ENCODE measurements at places on chromosomes 7 and 10.

DNA sequence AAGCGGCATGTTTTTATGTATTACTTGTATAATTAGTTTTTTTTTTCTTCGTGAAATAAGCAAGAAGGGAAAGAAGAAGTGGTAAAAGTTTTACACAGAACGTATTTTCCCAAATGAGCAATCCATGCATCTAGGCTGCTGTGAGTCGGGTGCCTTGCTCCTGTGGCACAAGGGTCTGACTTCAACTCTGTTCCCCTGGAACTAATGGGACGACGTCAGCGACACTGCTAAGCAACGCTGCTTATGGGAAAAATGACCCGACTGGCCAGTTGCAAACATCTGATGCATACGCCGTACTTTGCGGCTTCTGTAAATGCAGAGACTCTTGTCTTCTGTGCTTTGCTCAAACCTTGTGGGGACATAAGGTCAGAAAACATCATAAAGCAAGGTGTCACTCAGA lies 66.3 kb downstream of the MPP7 start:
- DNase-seq: no peak

- DNase-seq: no peak
These were observed 552.8 kb upstream of the COBL start for GRCh38 chr7:51869452-51869851.

DNA sequence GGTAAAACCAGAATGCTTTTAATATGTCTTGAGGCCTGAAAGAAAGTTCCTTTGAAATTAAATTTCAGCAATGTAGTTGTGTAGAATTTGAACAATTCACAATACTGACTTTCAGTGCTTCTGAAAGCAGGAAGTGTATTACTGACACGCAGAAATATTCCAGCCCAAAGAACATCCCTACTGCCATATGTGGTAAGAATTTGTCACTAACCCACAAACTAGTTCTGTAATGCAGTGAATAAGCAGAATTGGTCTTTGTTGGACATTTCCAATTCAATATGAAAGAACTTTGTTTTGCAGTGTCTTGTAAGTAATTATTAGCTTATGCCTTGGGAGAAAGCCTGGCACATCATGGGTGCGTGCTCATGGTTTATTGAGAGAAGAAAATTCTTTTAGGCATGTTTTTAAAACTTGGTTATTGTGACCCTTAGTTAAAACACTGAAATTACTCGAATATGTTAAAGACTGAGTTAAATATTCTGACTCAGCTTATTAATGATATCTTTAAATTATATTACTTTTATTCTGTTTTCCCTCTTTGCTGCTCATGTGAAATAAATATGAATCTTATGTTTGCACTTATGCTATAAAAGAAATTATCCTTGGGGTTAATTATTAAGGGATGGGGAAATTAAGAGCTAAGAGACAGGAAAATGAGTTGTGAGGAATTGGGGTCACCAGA lies 33.4 kb downstream of the PTPN12 start:
- DNase-seq: no peak

DNA sequence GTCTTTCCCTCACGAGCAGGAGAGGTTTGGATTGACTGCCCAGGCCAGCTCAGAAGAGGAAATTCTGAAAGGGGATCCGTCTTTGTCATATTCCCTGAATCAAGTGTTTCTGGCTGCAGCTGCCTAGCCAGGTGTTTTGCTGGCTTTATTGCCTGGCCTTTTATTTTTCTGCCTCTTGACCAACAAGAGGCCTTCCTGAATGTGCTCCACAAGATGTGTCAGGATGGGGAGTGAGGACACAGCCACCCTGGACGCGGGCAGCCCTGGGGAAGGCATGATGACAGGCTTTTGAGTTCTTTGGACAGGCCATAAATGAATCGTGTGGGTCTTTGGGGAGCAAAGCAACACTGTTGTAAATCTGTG lies 163.6 kb downstream of the CAMK1D start:
- DNase-seq: no peak

DNA sequence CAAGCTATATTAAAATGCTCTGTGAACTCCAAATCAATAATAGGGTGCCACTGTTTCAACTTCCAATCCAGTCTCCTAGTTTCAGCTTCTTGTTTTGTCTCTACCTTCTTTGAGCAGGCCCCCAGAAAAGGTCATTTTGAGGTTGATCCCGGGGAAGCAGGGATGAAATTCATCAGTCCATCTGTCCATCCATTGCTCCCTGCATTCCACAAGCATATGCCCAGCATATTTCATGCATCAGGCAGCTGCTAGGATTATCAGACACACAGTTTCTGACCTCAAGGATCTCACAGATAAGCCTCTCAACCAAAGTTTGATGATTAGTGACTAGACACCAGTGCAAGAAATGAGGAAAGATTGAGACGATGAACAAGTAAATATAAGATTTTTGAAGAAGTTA lies 186.6 kb upstream of the PDE1C start:
- no peak for DNase-seq

DNA sequence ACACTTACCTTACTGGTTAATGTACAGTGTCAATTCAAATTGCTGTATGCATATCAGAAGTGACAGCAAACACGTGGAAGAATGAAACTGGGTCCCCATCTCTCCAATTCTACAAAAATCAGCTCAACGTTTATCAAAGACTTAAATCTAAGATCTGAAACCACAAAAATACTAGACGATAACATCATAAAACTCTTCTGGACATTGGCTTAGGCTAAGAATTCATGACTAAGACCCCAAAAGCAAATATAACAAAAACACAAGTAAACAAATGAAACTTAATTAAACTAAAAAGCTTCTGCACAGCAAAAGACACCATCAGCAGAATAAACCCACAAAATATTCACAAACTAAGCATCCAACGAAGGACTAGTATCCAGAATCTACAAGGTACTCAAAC lies 35.9 kb upstream of the PFKP start:
- DNase-seq: no peak

DNA sequence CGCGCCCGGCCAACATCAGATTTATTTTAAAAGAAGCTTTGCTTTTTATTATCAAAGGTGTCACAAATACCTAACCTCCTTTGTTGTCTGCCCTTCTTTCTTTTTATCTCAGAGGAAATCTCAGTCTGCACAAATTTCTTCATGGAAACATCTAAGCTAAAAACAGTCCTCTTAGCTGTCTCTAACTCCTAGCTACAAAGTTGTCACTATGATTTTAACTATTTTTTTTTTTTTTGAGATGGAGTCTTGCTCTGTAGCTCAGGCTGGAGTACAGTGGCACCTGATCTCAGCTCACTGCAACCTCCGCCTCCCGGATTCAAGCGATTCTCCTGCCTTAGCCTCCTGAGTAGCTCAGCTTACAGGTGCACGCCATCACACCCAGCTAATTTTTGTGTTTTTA lies 7.3 kb downstream of the TRA2A start:
- no peak for DNase-seq

- DNase-seq: no peak
These were observed 78.4 kb upstream of the UNC5B start for GRCh38 chr10:71133710-71134686.

- no peak for DNase-seq
These were observed 32.4 kb upstream of the KMT2E start for GRCh38 chr7:104981672-104982037.

- no peak for DNase-seq
These were observed 72.3 kb downstream of the CHCHD3 start for GRCh38 chr7:133009426-133010252.

DNA sequence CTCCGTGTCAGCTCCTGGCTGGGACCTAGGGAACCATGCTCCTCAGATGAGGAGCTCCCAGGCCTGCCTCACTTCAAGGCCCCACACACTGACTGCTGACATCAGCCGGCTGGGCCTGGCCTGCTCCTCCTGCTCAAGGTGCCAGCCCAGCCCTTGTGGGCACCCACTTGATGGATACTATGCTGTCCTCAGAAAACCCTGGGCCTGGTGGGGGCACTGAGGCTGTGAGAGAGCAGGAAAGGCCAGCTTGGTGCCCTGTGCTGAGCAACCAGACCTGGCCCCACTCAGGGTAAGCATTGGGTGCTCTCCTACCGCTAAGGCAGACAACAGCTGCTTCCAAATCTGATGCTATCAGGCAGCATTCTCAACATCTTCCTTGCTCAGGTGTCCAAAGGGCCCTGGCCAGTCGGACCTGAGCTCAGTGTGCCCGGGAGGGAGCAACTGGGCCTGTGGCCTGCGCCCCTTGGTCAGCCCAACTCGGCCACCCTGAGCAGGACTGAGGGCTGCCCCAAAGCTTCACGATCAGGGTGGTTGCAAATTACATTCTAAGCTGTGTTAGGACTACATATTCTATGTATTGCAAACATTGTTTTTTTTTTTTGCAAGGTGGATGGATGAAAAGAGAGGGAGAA lies 21.9 kb upstream of the ANTXRL start:
- DNase-seq: no peak

DNA sequence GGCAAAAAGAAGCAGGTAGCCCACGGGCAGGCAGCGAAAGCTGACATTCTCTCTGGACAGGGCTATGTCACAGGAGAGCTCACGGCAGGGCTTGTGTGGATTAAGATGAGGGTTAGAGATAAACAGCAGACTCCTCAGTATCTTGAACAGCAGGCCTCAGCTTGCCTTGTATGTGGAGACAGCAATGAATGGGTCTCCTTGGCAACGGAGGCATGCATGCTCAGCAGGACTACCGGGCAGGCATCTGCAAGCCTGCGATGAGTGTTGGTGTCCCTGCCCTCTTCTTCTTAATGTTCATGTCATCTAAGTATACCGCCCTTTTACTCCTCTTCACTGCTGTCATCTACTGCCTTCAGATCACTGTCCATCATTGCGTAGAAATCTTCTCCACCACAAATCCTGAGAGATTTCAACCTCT lies 81.9 kb upstream of the C1GALT1 start:
- no peak for DNase-seq

- DNase-seq: no peak
These were observed 125.1 kb downstream of the ANKRD7 start for GRCh38 chr7:118349604-118350003.

- DNase-seq: no peak
These were observed 140.9 kb downstream of the PARD3 start for GRCh38 chr10:34674176-34674575.

GRCh38 chr7:130201796-130202195 lies 3.4 kb downstream of the TMEM209 start:
- DNase-seq: no peak

DNA sequence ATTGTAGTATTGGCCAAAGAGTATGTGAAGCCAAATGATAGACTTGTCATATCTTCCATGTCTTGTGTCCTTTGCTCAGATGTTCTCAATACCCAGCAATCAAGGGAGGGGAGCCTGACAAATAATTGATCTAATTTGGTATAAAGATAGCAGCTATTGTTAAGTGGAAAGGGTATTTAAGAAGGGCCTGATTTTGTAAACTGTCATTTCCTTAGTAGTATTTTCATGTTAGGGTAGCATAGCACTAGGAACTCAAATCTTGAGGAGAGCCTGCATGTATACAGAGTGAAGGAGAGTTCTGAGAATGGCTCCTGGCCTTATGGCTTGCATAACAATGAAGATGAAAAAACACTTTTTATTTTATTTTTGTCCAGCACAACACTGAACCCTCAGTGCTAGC lies 53.1 kb downstream of the GNAI1 start:
- DNase-seq: no peak

GRCh38 chr7:144483189-144483588 lies 79.7 kb upstream of the NOBOX start:
- no peak for DNase-seq

DNA sequence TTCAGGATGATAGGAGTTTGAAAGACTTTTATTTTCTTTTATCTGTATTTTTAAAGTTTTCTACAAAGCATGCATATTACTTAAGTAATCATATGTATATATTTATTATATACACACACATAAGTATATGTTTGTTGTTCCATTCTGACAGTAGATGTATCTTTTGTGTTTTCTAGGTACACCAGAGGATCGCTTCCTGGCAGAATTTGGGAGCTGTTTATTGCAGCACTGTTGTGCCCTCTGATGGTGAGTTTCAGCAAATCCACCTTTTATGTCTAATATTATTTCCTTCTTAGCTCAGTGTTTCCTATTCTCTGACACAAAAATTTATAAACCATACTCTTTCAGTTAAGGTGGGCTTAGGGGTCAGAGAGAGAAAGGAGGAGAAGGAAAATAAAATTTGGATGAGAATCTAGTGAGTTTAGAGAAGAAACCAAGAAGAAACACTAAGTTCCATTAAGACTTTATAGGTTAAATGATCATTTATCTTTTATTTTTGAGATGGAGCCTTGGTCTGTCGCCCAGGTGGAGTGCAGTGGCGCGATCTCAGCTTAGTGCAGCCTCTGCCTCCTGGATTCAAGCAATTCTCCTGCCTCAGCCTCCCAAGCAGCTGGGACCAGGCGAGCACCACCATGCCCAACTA lies 59.2 kb upstream of the OIT3 start:
- peak; percentile 17 for DNase-seq

GRCh38 chr7:68700414-68700813 lies 897.9 kb upstream of the AUTS2 start:
- no peak for DNase-seq

DNA sequence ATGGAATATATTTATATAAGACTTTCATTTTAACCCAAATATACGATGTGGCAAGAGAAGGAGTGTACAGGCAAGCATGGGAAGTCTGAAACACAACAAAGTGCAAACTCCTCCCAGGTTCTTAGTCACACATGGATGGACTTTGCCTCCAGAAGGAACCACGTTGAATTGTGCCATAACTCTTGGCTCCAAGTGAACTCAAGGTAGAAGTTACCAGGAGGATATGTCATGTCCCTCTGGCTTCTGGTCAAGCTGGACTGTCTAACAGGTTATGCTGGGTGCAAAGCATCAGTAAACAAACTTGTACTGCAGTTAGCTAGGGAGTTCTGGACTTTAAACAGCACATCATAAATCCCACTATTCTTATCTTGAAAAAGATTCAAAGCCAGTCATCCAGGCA lies 328.3 kb upstream of the TEX47 start:
- no peak for DNase-seq

DNA sequence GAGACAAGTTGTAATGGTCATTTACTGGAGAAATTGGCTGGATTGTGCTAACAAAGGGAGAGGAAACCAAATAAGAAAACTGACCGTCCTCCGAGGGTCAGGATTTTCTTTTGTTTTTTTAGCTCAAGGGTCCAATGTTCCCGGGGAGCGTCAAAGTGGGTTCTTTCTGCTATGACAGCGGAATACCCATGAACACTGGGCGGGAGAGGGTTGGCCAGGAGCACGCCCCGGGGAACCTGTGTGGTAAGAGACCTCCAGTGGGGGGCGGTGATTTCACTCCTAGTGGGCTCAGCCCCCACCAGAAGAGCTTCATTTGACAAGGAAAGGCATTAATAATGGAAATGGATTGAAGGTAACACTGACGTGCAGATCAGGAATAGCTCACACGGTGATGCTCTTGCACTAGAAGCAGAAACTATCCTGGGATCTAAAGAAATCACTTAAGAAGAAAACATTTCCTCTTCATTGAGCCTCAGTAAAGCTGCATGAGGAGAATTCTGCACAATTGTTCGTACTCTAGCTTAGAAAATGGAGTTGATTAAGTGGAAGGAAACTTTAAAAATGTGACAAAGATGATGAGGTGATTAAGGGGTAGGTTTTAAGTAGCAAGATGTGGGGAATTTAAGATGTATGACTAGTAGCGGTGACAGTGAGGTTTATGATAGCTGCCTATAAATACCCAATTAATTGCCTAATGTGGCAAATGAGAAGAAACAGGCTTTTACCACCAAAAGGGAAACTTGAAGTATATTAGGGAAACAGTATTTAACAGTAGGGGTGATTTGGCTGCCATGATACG lies 627.2 kb downstream of the SUGCT start:
- no peak for DNase-seq

Data from activated CD4-positive, alpha-beta T cell treated with anti-CD3 and anti-CD28 coated beads, Interleukin-2, amount 50 U/mL, for 24 hours (primary cell).